ENCODE measurements at places on chromosomes 6 and 20. TPM values are rescaled to one million over a fixed set of nuclear protein-coding genes. Genes with fewer than 3 reads are reported as not detected.

Gene COL9A1
- not detected for total RNA-seq

Gene NKX2-4
- total RNA-seq = not detected

Gene ADGRF1
- total RNA-seq = not detected

Gene NEDD9
- total RNA-seq = 139 TPM

Gene TRIM27
- 83.0 TPM for total RNA-seq

Gene NEU1
- 59.4 TPM for total RNA-seq

Gene DCDC2
- under 0.01 TPM for total RNA-seq

Measured in bladder microvascular endothelial cell (primary cell).